Activated CD8-positive, alpha-beta memory T cell treated with anti-CD3 and anti-CD28 coated beads for 1 hour (primary cell): ENCODE measurements at places on chromosomes 6 and 20.

GRCh38 chr6:142746524-142746923, 198.5 kb downstream of the HIVEP2 start:
- DNase-seq, result no peak

DNA sequence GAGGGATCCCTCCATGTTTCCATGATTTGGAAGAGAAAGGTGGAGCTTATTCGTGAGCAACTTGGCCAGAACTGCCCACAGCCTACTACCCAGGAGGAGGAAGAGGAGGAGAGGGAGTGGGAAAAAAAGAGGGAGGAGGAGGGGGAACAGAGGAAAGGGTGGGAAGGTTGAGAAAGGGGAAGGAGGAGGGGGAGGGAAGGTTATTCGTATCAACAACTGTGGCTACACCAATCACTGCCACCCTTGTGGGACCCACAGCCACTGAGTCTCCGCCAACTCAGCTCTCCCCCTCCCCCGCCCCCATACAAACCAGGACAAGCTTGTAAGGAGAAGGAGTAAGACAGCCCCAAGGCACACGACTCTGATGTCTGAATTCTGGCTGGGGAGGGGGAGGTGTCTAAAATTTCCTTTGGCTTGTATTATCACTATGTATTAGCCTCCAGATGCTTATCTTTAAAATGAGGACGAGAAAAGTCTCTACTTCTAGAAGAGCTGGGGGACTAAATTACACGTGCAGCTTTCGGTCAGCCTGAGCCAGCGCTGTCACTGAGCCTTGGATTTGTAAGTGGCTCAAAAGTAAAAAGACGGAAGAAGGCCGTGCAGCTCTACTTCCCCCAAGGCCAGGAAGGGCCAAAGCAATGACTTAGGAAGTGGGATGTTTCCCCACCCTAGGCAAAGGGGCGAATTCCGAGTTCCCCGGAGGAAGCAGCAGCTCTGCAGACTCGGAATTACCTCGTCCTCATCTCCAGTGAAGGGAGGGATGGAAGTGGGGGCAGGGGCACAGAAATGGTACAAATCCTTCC, 1.0 kb downstream of the FKBP1A start:
- no peak for DNase-seq

- DNase-seq, result no peak
Observed at GRCh38 chr6:90508753-90509152, 78.1 kb downstream of the MAP3K7 start.

DNA sequence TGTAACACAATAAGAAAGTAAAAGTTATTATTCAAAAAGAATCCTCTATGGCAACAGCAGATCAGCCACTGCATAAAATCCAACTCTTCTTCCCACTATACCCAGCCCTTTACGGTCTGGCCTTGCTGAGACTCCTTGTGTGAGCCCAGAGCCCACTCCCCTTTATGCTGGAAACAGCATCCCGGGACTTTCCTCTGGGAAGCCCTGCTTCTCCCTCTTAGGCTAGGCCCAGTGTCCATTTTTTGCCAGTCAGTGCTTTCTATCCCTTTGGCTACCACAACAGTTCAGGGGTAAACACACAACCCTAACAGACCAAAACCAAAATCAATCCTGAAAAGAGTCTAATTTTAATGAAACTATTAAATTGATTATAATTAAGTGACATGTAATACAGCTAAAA, 20.6 kb downstream of the FKBP5 start:
- no peak for DNase-seq

DNA sequence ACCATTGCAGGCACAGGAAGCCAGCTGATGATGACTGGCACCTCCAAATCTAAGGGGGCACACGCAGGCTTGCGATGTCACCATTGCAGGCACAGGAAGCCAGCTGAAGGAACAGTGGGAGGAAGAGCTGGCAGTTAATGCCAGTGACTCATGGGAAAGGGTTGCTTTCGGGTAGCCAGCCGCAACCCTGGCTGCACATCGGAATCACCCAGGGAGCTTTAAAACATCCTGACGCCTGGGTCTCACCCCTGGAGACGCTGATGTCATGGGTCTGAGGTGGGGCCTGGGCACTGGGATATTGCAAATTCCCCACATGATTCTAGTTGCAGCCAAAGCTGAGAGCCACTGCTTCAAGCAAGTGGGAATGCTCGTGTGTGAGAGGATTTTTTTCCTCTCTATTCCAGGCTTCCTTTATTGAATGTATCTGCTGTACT, 16.1 kb upstream of the CCN6 start:
- DNase-seq, result no peak

- no peak for DNase-seq
Observed at GRCh38 chr6:104575536-104575935, 284.2 kb downstream of the HACE1 start.

DNA sequence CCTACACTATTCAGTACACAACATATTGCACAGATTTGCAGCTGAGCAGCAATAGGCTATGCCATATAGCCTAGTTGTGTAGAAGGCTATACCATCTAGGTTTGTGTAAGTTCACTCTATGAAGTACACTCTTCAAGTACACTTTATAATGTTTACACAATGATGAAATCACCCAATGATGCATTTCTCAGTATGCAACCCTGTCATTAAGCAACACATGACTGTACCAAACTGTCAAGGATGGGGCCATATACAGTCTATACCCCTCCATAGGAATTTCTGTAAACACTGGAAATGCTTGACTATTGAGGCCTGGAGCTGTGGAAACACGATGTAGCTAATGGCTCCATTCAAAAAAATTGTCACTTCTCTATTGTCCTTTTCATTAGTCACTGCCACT, 535.4 kb downstream of the EPM2A start:
- DNase-seq, result no peak

DNA sequence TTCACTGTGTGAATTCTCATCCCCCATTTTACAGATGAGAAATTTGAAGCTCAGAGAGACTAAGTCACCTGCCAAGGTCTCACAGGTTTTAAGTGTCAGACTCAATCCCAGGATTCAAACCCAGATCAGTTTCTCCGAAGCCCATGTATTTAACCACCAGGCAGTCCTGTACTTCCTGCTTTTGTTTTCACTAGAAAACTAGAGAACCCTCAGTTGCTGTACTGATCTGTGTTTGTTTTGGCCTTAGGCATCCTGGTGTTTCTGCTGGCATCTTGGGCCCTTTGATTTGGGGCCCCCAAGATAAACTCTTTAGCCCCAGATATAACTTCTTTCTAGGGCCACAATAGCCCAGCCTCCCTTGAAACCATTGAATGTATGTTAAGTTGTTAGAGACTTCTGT, 36.5 kb downstream of the PPP1R16B start:
- no peak for DNase-seq

- DNase-seq, result no peak
Observed at GRCh38 chr6:136639702-136640101, 89.5 kb upstream of the MAP7 start.

DNA sequence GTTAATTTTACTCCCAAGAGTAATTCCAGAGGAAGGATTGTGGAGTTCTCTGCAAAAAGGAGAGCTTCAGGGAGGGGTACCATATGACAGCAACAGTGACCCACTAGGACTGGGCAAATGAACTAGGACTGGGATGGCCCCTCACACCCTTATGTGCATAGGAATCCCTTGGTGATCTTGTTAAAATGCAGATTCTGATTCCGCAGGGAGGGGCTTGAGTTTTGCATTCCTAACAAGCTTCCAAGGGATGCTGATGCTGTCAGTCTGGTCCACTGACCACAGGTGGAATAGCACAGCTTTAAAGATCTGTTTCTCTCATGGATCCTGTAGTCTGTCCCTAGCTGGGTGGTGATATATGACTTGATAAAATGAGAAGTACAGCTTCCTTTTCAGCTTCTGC, 6.3 kb upstream of the FOXA2 start:
- no peak for DNase-seq

- no peak for DNase-seq
Observed at GRCh38 chr6:157625111-157625510, 197.9 kb upstream of the SNX9 start.

GRCh38 chr6:9140951-9141460, 705.7 kb upstream of the SLC35B3 start:
- DNase-seq, result no peak

DNA sequence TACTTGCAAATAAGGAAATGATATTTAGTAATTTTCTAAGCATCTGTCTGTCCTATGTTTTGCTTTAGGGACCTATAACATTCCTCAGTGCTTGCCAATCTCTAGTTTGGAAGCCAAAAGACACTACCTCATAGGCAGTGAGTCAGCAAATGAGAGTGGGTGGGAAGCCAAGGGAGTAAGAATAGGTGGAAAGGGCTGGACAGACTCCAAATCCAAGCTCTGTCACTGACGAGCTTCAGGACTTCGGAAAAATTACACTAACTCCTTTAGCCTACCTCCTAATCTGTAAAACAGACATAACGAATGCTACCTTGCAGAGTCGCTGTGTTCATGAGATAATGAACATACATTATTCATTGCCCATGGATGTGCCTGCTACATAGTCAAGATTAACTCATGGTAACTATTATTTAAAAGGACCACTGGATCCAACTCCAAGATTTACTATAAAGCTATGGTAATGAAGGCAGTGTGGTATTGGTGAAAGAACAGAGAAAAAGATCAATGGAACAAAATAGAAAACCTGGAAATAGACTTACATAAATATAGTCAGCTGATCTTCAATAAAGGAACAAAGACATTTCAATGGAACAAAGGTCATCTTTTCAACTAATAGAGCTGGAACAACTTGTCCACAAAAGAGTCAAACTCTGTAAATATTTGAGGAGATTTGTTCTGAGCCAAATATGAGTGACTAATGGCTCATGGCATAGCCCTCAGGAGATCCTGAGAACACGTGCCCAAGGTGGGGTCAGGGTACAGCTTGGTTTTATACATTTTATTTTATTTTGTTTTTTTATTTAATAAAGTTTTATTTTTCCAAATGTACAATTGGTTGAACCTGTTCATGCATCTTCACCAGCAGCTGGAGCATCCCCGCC, 64.1 kb downstream of the FAM50B start:
- DNase-seq, result no peak

GRCh38 chr6:142635130-142635529, 309.8 kb downstream of the HIVEP2 start:
- DNase-seq, result no peak

- no peak for DNase-seq
Observed at GRCh38 chr20:41049451-41049850, 20.8 kb downstream of the TOP1 start.

DNA sequence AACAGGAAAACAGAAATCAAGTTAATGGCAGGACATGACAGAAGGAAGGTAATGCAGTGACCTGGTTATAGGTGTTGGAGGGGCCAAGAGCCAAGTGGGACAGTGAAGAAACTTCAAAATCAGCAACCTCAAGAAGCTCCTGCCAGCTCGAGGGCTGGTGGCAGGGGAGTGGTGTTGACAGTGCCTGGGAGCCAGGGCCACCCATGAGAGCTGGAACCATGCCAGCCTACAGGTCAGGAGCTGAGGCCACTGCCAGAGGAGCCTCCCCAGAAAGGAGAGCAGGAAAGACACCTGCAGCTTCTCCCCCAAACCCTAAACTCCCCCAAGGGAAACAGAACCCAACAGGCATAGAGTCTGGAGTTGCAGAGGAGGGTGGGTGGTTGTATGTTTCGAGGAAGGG, 262.1 kb downstream of the LRFN2 start:
- DNase-seq, result no peak

GRCh38 chr6:159013229-159013628, 13.2 kb upstream of the RSPH3 start:
- no peak for DNase-seq

DNA sequence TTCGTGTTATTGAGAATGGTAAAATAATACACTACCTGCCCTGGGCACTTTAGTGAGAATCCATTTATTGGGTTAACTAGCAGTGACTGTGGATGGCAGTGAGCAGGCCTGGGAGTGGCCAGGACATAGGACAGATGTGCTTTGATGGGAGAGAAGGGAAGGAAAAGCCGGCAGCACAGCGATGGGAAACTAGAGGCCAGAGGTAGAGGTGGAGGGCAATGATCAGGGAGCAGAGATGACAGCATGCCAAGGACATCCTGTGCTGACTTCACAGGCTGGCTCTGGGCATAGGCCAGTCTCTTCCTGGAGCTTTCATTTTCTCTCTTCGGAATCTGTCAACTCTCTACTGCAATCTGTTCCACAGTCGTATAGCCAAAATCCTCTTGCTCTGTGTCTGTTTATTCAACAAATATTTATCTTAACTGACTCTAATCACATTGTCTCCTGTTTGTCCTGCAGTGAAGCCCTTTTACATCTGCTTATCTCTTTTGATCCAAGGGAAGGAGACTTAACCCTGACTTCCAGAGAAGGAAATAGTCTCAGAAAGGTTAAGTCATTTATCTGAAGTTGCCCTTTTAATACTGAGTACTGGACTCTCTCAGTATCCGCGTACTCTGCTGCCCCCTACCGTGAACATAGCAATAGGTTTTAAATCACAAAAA, 18.4 kb upstream of the MMP24 start:
- peak; percentile 60 for DNase-seq
